GOT3 (cell line): ENCODE measurements at places on chromosomes 5 and 9.

- DNase-seq = no peak
Measured at GRCh38 chr5:174514983-174515394, 209.4 kb upstream of the MSX2 start.

DNA sequence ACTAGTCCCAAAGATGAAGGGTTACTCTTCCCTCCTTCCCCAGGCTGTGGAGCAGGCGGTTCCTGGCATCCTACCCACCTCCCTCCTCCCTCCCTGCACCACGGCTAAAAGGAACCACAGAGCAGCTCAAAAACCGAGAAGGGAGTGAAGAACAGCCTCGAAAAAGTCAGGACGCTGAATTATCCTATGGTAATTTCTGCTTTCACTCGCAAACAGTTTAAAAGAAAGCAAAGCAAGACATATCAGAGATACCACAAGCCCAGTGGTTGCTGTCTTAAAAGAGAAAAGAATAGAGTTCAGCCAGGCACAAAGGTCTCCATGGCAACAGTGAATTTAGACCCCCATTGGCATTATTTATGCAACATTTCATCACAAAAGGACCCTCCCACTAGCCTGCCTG, 315.4 kb downstream of the CTNND2 start:
- DNase-seq = no peak

- no peak for DNase-seq
Measured at GRCh38 chr5:177434437-177434836, 8.0 kb downstream of the GRK6 start.

GRCh38 chr5:159497221-159497620, 166.9 kb upstream of the IL12B start:
- no peak for DNase-seq

DNA sequence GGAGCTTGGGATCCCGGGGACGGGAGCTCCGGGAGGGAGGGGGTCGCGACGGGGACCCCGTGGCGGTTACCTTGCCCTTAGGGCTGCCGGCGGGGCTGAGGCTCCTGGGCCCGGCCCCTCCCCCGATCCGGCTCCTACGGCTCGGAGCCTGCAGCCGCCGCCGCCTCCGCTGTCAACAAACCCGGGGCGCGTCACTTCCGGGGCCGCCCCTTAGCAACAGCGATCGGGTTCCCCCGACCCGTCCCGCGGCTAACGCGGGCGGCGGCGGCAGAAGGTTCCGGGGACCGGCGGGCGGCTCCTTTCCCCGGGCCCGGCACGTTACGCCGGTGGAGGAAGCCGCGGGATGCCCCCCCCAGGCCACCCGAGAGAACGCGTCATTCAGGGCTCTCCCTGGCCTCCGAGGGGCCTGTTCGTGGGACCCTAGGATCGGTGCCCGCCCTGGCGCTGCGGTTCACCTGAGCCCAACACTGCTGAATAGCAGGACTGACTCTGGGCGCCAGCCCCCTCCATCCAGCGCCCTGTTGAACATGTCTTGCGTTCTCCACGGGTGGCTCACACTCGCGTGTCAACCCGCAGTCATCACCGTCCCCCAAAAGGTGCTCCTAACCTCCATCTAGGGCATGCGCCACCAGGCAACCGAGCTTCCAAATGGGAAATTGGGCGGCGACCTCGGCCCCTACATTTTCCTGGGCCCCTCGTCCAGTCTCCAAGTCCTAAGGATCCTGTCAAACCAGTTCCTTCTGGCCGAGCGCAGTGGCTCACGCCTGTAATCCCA, at the start of gene ZER1:
Gene ZER1 (minus strand): TSS at position 183 of the 775 bp plus-strand sequence. CDS start 16,362 bp downstream, outside the sequence.
- peak; percentile 40 for DNase-seq

DNA sequence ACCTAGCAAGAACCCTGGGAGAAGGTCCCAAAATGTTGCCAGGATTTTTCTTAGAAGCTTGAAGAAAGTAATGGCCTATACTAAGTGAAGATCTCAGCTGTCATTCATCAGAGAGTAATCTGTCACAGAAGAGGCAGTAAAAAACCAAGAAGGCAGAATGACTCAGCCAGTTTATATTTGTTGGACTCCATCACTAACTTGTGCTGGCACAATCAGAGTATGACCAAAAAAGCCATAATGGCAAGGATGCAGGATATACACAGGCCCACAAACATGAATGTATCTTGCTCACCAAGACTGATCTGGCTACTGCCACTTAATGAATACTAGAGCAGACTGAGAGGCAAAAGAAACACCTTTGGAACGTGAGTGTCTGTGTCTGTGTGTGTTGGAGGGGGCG, 104.0 kb upstream of the POU5F2 start:
- DNase-seq = no peak

DNA sequence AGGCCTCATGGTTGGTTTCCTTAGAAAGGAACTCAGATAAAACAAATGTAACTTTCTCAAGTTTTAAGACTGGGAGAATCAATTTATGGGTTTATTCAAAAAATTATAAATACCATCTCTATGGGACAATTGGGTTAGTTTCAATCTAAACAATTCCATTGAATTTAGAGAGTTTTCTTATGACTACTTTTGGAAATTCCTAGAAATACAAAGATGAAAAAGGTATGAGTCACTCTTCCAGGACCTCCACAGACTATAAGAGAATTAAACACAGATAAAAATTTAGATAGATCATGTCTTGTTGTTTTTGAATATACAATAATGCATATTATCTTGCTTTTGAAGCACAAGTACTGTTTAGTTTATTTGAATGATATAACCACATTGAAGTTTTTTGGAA, 188.7 kb downstream of the CHSY3 start:
- no peak for DNase-seq

DNA sequence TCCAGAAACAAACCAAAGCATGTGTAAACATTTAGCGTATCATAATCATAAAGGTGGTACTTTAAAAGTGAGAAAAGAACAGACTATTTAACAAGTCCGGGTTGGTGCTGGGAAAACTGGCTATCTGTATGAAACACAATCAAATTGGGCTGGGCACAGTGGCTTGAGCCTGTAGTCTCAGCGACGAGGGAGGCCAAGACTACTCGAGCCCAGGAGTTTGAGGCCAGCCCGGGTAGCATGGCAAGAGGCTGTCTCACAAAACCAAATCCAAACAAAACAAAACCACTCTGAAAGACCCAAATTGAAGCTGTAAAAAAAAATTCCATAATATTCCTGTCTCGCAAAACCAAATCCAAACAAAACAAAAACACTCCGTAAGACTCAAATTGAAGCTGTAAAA, 4.3 kb downstream of the MRNIP start:
- no peak for DNase-seq

DNA sequence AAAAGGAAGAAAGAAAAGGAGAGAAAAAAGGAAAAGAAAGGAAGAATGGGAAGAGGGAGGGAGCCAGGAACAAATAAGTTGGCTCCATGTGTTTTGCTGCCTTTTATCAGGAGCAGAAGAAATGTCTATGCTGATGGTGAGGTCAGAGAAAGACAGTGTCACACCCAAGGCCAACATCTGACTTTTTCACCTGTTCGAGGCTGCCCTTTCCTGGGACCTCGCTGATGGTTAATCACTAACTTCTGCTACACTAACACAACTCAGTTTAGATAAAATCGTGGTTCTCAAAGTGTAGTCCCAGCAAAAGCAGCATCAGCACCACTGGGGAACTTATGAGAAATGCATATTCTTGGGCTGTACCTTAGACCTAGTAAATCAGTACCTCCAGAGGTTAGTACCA, 88.2 kb upstream of the FER start:
- DNase-seq = no peak

GRCh38 chr5:65474130-65474711, 7.5 kb downstream of the ADAMTS6 start:
- no peak for DNase-seq

DNA sequence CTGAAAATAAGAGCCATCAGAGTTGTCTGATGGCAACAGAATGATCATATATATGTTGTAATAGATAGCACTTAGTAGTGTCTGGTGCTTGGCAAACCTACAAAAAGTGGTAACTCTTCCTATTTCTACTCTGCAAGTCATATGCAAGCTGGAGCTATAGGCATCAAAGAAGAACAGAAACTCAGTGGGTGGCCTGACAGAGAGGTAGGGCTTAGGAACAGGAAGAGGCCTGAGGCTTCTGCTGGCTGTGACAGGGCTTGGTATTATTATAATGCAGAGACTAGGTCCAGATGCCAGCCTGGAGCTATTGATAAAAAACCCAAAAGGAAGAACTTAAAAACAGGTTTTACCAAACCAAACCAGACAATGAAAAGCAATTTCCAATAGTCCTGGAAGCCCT, 4.4 kb upstream of the DIAPH1 start:
- no peak for DNase-seq

DNA sequence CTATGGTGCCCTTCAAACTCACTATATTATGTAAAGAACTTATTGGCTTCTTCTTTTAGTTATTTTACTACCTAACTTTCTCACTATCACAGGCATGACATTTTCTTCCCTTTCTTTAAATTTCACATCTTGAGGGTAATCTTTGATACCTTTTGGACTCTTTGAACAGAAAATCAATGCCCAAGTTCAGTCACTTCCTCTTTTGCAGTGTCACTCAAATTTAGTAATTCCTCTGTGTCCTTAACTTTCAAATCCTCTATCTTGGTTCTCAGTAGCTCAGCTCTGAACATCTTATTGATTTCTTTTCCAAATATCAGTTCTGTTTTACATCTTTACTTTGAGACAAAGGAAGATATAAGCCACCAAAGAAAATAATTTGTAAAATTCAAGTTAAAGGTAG, 25.5 kb downstream of the CNTLN start:
- no peak for DNase-seq

DNA sequence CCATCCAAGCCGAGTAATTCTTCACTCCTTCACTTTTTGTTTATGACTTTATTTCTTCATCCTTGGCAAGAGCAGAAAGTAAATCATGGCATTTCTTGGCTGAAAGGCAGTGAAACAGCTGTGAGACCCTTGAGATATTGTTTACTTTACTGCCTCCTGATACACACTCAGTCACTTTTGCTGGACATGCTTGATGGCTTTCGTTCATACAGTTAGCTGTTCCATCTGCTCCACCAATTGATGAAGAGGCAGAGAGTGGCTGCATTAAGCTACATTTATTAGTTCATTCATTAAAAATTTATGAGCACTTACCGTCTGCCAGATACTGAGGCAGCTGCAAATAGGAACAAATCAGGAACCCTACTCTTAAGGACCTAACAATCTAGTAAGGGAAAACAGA, 184.4 kb upstream of the OR13F1 start:
- no peak for DNase-seq

DNA sequence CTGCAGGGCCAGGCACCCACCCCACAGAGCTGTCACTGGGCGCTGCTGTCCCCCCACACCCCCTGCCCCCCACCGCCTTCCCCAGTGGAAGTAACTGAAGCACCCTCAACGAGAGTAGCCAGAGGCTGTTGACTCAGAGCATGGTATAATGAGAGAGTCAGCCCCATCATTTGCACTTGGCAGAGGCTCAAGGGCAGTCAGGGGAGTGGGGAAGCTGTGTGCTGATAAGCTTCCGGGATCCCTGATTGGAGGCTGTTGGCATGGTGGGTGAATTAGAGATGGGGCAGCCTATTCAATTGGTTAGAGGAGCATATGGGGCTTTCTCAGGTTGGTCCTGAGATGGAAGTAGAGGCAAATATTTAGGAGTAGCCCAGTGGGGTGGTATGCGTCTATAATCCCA, 77.1 kb upstream of the GOLM1 start:
- no peak for DNase-seq

DNA sequence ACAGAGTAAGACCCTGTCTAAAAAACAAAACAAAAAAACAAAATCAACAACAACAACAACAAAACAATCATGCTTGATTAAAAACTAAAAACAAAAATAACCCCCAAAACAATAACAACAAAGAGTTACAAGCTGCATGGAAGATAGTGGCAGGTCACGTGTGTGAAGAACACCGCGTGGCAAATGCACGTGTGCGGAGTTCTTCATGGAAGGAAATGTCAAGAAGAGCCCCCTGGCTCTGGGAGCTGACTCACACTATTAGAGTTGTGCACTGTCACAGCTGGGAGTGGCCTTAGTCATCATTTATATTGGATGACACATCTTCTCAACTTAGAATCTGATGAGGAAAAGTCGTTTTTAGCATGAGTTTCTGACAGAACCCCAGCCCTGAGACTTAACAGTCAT, 110.5 kb downstream of the JMY start:
- DNase-seq = no peak

DNA sequence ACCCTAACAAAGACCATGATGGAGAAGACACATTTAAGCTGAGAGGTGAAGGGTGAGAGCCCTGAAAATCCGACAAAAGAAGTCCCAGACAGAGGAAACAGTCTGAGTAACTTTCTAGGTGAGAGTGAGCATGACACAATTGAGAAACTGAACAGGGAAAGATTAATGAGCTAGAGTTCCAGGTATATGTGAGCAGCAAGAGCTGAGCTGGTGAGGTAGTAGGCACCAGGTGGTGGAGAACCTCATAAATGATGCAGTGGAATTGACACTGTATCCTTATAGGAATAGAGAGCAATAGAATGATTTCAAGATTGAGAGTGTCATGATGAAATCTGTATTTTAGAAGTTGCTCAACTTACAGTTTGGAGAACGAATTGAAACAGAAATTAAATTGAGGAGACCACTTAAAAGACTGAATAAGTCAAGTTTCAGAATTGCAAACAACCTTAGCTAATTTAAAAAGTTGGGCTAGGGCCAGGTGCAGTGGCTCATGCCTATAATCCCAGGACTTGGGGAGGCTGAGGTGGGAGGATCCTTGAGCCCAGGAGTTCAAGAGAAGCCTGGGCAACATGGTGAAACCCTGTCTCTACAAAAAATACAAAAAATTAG, 89.8 kb downstream of the NREP start:
- DNase-seq = no peak

DNA sequence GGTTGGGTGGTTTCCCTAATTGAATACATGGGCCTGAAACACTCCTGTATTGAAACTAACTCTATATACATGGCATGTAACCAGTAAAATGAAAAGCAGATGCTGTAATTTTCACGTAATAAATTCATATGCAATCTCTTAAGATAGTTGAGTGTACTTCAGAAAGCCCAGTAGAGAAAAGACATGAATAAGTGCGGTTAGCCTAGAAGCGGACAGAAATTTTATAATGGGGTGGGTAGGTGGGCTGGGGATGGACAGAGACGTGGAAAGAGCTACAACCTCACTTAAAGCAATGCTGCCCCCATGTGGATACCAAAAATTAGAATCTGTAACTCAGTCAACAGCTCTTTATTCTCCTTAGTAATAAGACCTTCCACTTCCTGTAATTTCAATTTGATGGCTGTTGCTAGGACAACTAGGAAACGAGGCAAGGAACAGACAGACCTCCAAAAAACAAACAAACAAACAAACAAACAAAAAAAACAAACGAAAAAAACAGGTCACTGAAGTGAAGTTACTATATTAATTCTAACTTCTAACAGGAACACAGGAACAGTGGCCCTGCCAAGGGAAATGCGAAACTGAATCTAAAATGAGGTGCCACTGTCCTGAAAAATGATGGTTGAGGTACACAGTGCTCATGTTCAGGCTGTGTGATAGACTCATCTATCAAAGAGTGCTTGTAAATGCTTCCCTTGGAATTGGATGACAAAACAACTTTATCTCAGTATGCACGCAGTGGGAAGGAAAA, 103.4 kb upstream of the GNA14 start:
- no peak for DNase-seq
